Mesendoderm (in vitro differentiated cells): ENCODE measurements at places on chromosomes 1 and 21.

- DNase-seq = no peak
Measured at GRCh38 chr1:225595452-225595851, 57.5 kb downstream of the ENAH start.

DNA sequence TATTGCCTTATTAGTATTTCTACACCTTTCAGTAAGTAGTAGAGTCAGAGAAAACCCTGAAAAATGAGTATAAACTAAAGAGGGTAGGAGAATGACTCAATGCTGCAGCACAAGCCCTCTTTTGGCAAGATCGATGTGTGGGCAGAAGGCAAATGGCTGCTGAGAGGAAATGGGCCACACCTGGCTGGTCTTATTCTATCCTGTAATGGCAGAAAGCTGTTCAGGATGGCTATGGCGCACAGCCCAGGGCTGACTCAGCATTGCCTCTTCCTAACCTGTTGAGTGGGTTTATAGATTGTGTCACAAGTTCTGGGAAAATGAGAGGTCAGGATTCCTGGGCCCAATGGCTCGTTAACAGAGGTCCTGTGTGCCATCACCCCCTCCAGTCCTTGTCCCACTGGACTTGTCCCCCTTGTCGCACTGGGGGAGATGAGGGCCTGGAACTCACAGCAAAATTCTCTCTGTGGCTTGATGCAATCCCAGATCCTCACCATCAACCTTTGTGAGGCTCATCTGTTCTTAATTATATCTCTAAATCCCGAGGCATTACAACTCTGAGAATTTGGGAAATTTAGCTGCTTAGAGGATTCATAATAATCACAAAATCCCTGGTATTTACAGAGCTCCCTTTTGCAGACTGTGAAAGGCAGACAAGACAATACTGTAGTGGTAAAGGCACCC lies 13.2 kb downstream of the HMGB4 start:
- DNase-seq = no peak

GRCh38 chr1:175373786-175374623 lies 181.4 kb upstream of the KIAA0040 start:
- peak; percentile 65 for DNase-seq

DNA sequence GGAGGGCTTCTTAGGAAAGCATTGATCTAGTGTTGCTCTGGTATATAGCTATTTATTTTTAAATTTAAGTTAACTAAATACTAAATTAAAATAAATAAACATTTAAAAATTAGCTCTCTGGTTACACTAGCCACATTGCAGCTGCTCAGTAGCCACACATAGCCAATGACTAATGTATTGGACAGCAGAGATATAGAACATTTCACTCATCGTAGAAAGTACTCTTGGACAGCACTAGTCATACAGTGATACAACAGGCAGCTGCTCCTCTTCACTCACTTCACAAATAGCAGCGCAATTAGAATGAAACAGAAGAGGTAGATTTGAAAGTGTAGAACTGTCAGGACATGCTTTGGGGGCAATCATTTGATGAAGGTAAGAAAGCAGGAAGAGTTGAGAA lies 245.4 kb downstream of the PBX1 start:
- DNase-seq = no peak

DNA sequence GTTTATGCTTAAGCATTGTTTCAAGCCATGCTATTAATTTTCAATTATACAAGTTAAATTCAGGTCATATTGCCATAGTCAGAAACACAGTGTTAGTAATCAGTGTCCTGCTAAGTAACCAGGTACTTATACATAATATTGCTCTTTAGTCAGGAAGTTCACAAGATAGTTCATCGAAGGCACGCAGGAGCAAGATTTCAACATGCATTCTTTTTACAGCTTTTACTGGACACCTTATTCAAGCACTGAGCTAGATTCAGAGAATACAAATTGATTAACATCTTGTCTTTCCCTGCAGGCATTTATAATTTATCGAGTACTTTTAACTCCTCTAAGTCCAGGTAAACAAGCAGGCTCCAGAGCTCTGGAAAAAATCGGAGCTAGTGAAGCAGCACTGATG lies 202.3 kb upstream of the BRINP3 start:
- no peak for DNase-seq

DNA sequence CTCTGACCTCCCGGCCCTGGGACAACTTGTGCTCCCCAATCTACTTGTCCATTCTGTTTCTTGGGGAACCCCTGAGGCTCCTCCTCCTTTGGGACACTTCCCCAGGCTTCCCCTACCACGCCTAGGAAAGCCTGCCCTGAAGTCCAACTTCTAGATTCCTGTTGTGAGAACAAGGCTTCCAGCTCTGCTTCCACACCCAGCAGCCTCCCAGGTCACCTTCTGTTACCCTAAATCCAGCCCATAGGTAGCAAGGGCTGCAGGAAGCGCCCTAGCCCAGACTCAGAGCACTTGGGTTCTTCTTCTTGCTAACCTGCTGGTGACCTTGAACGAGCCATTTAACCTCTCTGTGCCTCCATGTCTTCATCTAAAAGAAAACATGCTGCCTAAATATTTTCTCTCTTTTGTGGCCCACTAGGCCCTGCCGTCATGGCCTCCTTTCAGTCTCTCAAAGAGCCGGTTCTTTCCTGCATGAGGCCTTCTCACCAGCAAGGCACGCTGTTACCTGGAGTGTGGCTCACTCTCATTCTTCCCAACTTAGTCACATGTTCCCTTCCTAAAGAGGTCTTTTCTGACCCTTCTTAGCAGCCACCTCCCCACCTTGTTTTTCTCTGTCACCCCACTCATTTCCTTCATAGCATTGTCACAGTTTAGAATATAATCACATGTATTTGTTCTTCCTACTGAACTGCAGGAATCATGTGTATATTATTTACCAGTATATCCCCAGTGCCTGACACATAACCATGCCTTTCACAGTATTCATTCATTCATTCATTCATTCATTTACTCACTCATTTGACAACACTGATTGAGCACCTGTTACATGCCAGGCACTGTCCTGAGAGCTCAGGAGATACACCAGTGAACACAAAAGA lies 1.4 kb downstream of the CAPN2 start:
- DNase-seq = peak; percentile 65

GRCh38 chr1:9825093-9826074 lies 1.6 kb upstream of the CLSTN1 start:
- DNase-seq = peak; percentile 97

GRCh38 chr1:69451196-69451595 lies 116.5 kb upstream of the LRRC7 start:
- peak; percentile 28 for DNase-seq

DNA sequence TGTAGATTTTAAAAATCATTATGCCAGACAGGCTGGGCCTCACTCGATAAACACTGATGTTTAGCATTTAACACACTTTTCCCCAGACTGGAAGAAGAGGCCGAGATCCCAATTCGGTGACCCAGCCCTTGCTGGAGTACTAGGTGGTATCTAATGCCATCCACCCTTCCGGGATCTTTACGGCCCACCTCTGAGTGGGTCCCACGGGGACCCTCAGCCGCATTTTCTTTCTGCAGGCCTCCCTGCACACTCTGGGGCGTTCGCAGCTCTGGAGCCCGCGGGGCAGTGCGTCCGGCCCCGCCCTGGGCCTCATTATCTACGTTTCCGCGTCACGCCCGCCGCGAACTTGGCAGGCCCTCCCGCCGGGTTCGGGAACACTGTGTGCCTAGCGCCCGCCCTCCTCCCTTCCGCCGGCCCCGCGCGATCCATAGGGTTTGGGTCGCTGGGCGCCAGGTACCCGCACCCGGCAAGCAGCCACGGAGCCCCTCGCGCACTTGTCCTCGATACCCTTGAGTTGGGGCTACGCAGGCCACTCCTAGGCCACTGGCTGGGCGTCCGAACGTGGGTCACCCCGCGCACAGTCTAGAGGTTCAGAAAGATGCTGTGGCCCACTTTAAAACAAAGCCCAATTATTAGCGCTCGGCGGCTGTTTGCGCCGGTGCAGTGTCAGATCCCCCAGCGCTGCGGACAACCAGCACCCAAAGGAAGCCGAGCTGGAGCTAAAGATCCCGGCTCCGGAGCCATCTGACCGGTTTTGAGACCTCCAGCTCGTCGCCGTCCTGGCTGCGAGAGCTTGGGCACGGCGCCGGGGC lies 950 bp upstream of the EVA1C start:
- DNase-seq = no peak

- DNase-seq = no peak
Measured at GRCh38 chr1:212077028-212077427, 41.5 kb downstream of the DTL start.

- DNase-seq = no peak
Measured at GRCh38 chr1:70467531-70467930, 56.5 kb downstream of the CTH start.

DNA sequence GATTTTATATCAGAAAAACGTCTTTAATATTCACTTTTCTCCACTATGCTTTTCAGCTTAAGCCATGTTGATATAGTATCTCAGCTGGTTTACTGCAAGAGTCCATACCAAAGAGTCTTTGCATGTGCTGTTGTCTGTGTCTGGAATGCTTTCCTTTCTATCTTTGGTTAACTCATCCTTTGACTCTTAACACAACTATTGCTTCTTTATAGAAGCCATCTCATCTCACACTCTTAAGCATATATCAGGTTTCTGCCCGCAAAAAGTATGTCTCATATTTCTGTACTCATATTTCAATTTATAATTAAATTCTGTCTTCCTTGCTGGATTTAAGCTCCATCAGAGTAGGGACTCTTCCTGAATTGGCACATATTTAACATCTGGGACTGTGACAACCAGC lies 220.9 kb upstream of the KCNK2 start:
- no peak for DNase-seq

DNA sequence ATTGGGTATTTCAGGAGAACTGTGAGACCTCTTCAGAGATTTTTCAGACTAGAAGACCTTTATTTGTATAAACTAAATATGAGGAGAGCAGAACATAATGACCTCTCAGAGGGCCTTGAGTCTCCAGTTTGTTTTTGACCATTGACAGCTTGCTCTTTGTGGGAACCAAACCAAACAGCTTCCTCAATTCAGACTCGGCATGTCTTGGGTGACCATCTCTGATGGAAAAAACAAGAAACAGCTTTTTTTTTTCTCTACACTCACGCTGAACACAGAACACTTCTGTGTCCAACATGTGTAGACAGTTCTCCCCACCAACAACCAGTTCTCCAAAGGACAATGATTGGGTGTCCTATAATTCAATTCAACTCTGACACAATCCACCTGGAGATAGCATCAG lies 11.5 kb downstream of the ATP1A4 start:
- no peak for DNase-seq

DNA sequence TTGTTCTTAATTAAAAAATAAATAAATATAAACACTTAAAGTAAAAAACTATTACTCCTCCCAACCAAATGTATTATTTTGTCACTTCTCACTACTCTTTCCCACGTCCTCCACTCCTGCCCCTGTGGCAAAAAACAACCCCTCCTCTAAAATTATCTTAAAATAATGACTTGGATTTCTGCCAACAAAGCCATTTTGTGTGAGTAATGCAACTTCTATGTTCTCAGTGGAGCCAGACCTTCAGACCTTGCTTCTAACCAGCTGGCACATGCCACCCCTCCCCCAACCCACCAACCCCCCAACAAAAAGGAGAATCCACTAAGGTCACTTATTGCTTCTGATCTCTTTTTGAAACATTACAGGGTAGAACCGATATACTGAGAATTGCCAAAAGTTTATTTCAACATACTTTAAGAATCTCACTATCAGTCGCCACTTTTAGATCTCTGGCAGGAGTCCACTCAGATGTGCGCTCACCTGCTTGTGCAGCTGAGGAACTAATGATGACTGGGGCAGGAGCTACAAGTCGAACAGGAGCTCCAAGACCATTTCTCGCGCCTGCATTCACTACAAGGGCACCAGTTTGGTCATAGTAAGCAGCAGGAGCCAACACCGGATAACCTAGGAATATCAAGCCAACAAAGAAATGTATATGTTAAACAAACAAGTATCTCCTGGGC lies 58.3 kb upstream of the SDC3 start:
- DNase-seq = no peak

DNA sequence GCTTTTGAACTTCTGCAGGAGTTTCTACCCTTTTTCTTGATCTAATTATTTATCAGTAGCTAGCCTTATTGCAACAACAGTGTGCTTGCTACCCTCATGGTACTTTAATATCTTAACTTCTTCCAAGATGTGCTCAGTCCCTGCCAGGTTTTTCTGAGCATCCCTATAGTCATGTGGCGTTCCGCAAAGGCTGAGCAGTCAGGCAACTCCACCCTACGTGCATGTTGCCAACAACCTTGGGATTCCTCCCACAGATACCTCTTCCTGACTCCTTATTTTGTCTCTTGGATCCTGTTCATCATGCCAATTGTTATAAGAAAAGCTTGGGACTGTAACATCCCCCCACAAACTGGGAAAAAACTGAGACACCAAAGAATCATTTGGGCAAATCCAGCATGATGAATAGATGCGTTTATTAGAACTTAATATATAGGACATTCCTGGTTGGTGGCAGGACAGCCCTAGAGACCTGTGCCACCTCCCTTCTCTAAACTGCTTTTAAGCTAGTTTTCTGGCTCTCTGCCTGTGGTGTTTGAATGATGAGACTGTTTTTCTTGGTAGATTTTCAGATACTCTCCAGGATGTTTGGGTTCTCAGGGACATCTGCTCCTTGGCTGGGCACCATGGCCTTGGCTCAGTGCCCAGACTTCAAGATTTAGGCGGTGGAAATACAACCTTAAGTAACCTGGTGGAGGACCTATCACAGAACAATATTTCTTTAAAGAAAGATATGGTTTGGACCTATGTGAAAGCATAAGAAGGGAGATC lies 27.1 kb upstream of the KCTD3 start:
- DNase-seq = no peak

GRCh38 chr21:25507522-25507921 lies 99.8 kb downstream of the MRPL39 start:
- peak; percentile 26 for DNase-seq

DNA sequence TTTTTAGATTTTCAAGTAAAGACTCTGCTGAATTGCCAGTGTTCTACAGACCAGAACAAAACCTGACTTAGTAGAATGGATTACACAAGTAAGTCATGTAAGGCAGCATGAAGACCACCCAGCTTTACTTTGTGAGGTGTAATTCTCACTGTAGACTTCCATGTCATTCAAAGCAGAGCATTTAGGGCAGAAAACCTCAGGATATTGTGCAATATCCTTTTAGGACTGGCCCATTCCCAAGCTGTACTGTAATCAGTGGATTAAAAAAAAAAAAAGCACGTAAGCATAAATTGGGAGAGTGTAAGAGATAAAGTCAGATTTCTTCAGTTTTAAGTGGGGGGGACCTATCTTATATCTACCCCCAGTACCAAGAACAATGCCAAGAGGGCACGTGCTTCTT lies 380.5 kb upstream of the PRMT6 start:
- no peak for DNase-seq
